Stimulated activated naive CD4-positive, alpha-beta T cell treated with Interleukin-2 at 50 U/mL for 16 hours (primary cell): ENCODE measurements at places on chromosomes 11 and 22.

DNA sequence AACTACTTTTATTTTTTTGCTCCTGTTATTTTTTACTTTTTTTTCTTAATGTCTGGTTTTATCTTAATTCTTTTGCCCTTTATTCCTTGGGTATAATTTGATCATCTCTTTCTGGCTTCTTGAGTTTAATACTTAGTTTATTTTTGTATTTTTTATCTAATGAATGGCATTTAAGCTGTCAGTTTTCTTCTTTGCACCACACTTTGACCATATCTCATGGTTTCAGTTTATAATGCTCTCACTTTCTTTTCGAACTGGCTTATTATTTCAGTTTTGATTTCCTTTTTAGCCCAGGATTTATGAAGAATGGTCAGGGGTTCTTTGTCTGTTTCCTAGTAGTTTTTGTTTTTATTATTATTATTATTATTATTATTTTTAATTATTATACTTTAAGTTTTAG, 48.3 kb downstream of the QSER1 start:
- no peak for DNase-seq

DNA sequence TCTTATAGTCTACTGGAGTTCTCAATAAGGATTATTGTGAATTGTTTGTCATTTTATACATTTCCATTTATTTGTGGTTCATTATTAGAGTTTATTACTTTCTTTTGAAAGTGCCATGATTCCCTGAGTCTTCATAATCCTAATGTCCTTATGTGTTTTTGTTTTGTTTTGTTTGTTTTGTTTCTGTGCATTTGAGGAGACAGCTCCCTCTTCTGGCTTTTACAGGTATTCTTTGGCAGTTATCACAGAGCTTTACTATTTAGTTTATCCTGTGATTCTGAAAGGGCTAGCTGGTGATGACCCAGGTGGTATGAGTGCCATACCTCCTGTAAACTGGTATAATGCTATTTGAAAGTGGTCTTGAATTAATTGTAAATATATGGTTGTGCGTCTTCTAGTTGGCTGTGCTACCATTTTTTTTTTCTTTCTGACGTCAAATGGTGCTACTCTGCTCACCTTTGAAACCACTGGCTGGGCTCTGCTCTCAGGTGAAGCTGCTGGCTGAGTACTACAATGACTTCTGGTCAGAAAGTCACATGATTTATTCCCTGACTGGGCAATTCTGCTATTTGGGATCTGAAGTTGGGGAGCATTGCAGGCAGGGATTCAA, 751.2 kb downstream of the JRKL start:
- DNase-seq = no peak

DNA sequence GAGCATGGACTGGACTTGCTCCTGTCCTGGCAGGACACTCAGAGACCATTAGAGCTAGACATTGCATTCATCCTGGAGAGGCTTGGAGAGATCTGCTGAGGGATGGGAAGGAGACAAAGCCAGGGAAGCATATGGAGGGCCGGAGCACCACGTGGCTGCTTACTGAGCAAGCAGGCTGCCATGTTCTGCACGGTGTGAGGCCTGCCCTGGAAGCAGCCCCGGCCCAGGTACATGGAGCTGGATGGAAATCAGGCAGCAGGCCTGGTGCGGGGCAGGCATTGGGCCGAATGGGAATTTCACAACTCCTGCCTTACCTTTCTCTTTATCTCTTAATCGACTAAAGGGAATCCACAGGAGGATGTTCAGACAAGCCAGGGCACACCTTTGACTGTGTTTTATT, 371.5 kb downstream of the OPCML start:
- no peak for DNase-seq

DNA sequence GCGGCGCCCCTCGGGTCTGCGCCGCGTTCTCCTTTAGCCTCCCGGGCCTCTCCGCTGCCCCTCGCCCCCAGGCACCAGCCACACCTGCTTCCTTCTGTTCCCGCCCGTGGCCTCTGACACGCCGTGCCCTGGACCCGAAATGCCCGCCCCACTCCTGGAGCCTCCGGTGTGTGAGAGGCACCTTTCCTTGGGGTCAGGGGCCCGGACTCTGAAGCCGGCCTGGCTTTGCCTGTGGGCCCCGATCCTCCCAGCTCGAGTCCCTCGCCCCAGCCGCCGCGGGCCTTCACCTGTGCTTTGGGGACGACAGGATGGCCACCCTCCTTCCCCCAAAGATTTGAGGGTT, 661 bp upstream of the CDPF1 start:
- DNase-seq = no peak

- DNase-seq = no peak
Measured at GRCh38 chr11:128180441-128181087, 406.8 kb downstream of the ETS1 start.

DNA sequence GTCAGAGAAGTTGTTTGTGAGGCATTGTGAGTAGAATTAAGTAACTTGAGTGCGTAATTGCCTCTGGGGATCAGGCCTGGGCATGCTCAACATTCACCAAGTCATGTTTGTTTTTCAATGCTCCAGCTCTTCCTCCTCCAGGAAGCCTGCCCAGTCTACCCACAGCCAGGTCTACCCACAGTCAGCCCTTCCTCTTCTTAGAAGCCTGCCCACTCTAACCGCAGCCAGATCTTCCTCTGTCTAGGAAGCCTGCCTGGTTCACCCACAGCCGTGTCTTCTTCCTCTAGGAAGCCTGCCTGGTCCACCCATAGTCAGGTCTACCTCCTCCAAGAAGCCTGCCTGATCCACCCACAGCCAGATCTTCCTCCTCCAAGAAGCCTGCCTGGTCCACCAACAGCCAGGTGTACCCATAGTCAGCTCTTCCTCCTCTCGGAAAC, 25.0 kb downstream of the LRP5 start:
- DNase-seq = no peak

DNA sequence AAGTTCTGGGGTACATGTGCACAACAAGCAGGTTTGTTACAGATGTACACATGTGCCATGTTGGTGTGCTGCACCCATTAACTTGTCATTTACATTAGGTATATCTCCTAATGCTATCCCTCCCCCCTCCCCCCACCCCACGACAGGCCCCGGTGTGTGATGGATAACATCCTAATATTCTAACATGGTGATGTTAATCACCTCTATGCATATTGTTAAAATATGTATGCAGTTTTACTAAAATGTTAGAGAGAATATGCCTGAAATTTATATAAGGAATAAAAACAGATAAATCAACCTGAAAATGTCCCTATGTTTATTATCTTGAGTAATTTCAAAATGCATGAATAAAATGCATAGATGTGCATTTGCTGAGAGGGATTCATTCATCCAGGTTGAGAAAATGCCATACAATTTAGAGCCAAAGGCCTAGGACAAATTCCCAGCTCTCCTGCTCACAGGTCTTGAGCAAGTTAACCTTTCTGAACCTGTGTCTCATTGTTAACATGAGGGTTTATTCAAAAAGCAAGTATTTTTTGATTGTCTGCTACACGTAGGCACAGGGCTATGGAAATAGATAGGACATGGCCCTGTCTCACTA, 38.7 kb downstream of the APIP start:
- DNase-seq = no peak

GRCh38 chr11:120205596-120206161, 5.2 kb upstream of the OAF start:
- DNase-seq = no peak

- no peak for DNase-seq
Measured at GRCh38 chr11:13745165-13745564, 76.7 kb downstream of the FAR1 start.

DNA sequence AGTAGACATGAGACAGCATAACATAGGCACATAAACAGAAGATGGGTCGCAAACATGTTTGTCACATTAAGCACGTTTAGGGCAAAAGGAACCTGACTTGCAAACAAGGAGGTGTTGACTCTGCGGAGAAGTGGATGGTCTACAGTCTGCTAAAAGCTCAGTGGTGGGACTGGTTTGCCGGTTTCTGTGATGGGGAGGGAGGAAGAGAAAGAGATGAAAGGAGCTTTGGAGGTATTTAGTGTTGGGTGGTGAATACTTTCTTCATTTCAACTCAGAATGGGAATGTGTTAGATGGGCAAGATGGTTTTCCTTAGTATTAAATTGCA, 191.4 kb upstream of the SORL1-AS1 start:
- no peak for DNase-seq

- no peak for DNase-seq
Measured at GRCh38 chr11:15189641-15190365, 75.1 kb downstream of the INSC start.

DNA sequence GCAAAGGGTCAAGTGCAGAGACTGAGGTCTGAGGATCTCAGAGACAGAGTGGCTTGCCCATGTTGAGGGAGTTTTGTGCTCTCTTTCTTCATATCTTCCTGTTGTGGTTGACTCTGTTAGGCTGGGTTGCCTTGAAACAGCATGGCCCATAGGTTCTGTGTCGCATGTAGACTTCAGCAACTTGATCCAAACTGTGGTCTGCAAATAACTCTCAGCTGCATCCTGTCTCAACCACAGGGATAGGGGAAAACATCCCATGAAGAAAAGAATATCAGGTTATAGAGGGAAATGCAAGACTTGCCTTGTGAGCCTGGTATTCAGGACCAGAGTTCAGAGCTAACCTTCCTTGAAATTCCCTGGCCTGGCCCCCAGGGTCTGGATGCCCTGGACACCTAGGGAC, 69.4 kb downstream of the FLI1 start:
- no peak for DNase-seq

GRCh38 chr22:31247726-31248125, 35.6 kb downstream of the LIMK2 start:
- no peak for DNase-seq

GRCh38 chr11:65855927-65856363, 2.0 kb downstream of the CFL1 start:
- DNase-seq = no peak

GRCh38 chr11:82814379-82814778, 80.7 kb upstream of the FAM181B start:
- DNase-seq = no peak

DNA sequence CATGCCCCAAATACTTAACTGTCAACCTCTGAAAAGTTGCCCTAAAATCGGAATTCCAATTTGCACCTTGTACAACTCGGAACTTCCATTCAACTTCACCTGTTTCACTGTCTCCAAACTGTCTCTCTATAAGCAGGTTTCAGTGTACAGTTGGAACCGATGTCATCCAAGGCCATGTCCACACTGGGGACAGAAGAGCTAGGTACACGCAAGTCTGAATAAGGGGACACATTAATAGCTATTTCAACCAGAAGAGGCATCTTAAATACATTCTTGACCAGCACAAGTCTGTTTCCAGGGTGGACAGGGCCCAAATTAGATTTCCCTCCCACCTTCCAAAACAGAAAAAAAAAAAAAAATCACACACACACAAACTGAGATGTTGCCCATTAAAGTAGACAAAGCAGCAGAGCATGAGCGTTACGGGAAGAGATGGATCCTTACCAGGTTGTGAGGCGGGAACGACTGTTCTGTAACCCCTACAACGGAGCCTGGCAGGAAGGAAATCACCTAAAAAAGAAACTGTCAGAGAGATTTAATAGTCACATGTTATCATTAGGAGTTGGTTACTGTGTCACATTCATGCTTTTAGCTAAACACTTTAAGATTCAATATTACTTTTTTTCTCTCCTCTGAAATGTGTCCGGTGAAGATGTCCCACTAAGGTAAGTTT, 1.7 kb downstream of the CREBZF start:
- no peak for DNase-seq

GRCh38 chr11:117045956-117046355, 52.3 kb downstream of the SIK3 start:
- no peak for DNase-seq

DNA sequence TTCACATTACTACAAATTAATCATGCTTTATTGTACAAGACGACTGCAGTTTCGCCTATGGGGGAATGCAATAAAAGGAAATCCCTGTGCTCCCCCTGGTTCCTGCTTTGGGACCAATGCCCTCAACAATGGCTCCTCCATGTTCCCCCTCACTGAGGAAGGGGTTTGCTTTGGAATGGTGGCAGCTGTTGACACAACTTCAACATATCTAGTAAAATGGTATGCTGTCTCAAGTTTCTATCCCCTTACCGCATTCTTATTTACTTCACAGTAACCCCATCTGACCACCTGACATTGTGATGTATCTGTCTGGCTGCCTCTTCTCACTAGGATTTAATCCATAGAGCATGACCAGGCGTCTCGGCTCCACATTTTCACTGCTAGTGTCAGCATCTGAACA, 48.8 kb downstream of the PIWIL3 start:
- no peak for DNase-seq

GRCh38 chr11:91326751-91327150, 897.9 kb upstream of the FAT3 start:
- DNase-seq = no peak
